ENCODE measurements at places on chromosomes 2 and 18. TPM values are rescaled to one million over a fixed set of nuclear protein-coding genes. Genes with fewer than 3 reads are reported as not detected.
A peak's percentile ranks its signal among the peaks of the same experiment; 100 is the strongest.

GRCh38 chr2:217793566-217794132 is 209.1 kb downstream of the TNS1 start:
- no peak for DNase-seq

- DNase-seq, result no peak
These were observed 61.3 kb upstream of the TXNDC2 start for GRCh38 chr18:9824474-9824832.

Gene PLA2R1
- total RNA-seq, result not detected

DNA sequence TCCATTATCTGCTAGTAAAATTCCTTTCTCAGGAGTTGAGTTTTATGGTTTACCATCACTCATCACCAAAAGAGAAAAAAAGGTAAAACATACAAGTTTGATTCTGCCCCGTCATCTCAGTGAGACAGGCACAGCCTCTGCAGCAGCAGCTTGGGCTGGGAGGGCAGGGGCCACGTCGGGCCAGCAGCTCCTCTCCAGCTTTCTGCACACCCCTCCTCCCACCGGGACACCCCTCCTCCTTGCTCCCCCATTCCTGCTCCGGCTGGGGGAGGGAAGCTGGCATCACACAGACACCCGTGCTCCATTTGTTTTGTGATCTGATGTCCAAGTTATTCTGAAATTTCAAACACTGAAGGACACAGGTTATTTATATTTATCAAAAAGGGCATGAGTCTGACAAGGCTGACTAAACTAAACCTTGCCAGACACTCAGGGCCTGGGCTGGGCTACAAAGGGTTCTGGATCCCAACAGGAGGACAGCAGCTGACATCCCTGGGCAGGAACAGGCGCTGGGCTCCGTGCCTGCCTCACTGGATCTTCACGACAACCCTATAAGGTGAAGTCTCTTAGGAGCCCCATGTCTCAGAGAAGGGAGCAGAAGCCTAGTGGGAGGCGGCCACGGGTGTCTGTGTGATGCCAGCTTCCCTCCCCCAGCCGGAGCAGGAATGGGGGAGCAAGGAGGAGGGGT is 71.4 kb downstream of the HDAC4 start:
- DNase-seq, result no peak

DNA sequence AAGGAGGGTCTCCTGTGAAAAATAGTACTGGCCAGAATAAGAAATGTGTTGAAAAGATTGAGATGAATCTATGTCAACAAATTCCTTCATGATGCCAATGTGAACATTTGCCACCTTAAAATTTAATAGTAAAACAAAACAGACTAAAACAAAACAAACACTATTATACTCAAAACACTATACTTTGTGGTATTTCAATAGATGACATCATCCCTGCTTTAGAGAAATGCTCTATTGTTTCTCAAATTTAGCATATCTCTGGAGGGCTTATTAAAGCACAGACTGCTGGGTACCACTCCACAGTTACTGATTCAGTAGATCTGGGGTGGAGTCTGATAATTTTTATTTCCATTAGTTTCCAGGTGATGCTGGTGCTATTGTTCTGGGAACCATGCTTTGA is 579.4 kb upstream of the FAM98A start:
- no peak for DNase-seq

- DNase-seq, result no peak
These were observed 159.0 kb downstream of the ZFP36L2 start for GRCh38 chr2:43067254-43068040.

GRCh38 chr2:105744091-105744908 is 412 bp upstream of the NCK2 start:
- DNase-seq, result peak; percentile 68

Gene EVA1A
- not detected for total RNA-seq

Gene SIGLEC15
- not detected for total RNA-seq

Measured in activated CD4-positive, alpha-beta memory T cell treated with anti-CD3 and anti-CD28 coated beads, Interleukin-2, amount 10 ng/mL, durations not matched to agents 7 days and 5 days (primary cell).